ENCODE measurements at places on chromosomes 12 and 14.

GRCh38 chr12:109693653-109694600 lies 19.7 kb upstream of the FAM222A start:
- no peak for DNase-seq

GRCh38 chr12:2461645-2462044 lies 333.1 kb upstream of the FKBP4 start:
- no peak for DNase-seq

GRCh38 chr14:50533806-50534205 lies 1.4 kb upstream of the MAP4K5 start:
- no peak for DNase-seq

DNA sequence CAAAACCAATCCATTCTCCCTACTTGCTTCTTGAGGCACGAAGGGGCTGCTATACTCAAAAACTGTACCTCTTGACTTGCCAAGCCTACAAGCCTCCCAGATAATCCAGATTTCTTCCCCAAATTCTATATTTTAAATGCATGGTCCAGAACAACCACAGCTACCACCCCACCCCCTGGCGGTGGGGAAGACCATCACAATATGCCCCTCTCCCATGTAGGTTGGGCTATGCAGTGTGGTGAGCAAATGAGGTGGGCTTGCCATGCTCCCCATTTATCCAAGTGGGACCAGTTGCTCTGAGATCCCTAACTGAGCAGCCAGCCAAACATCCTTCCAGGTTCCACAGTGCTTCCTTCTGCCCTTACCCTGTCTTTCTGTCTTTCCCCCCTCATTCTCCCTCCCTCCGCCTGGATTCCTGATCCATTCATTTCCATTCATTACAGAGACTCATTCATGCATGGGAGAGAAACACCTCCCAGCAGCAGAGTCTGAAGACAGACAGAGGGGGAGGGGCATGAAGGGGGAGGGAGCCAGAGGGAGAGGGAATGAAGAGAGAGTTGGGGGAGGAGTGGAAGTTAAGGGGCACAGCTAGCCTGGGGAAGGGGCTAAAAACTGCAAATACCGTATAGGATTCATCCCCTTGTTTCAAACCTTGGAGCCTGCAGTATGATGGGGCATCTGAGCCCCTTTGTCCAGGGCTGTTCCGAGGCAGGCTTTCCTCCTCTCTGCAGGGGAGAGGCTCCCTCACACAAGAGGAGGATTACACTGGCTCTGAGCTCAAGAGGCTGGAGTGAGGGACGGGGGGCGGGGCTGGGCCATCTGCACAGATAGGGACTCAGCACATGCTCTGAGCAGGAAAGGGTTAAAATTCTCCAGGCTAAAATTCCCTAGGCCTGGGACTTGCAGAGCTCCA lies 4.4 kb downstream of the ZNF219 start:
- no peak for DNase-seq

DNA sequence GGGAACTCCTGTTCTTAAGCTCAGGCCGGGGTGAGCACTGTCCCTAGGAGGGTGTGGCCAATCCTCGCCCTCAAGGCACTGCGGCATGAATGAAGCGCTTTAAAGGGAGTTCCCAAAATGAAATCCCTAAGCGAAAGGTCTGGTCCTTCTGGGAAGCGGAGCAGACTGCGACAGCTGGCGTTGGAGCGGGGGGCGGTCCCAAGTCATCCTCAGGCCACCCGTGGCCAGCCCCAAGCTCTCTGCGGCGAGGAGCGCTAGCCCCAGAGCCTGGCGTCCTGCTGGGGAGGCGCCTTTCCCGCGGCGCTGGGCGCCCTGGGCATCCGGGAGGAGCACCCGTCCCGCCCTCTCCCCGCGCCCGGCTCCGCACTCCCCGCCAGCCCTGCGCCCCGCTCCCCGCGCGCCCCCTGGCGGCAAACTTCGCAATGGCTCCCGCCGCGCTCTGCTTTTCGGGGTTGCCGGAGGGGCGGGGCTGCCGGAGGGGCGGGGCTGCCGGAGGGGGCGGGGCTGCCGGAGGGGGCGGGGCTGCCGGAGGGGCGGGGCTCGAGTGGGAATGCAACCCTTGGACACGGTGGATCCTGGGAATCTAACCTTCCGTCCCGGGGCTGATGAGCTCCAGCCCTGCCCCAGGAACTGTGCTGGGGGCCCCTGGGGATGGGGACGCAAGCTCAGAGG lies 25.4 kb downstream of the ZBTB42 start:
- DNase-seq: peak; percentile 91

- DNase-seq: no peak
Observed at GRCh38 chr12:2492236-2492635, 302.5 kb upstream of the FKBP4 start.

DNA sequence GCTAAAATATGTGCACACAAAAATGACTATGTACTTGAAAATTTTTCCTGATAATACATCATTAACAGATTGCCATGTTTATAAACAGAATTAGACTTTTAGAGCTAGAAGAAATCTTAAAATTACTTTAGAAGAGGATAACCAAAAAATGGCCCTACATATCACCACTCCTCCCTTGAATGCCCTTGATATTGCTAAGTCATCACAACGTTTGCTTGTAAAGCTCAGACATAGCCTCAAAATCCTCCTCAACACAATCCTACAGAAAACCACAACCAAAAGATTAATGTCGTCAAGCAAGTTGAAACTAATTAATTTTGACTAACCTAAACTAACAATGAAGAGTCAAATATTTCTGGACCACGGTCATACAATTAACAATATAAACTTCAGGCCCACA lies 19.4 kb upstream of the NAA30 start:
- DNase-seq: no peak

DNA sequence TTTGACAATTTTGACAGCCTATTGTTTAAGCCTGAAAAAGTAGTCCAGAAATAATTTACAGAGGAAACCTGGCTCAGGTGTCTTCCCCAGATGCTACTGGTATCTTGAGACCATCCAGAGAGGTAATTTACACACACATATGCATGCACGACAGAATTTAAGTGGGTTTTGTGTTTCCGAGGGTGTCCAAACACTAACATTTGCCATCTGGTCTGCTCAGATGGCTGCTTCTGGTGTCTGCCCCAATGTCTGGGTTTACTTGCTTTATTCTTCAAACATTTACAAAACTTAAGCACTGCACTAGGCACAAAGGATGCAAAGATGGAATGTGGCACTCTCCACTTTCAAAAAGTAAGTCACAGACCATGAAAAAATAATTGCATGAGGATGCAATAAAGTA lies 226.6 kb upstream of the EGLN3 start:
- DNase-seq: no peak

Measured in psoas muscle (tissue), 8 donors.